Daoy (cell line): ENCODE measurements at places on chromosomes 6 and 20.

GRCh38 chr6:136599329-136600011 is 49.2 kb upstream of the MAP7 start:
- no peak for DNase-seq

- no peak for DNase-seq
Measured at GRCh38 chr6:157137501-157137900, 185.8 kb downstream of the TMEM242 start.

DNA sequence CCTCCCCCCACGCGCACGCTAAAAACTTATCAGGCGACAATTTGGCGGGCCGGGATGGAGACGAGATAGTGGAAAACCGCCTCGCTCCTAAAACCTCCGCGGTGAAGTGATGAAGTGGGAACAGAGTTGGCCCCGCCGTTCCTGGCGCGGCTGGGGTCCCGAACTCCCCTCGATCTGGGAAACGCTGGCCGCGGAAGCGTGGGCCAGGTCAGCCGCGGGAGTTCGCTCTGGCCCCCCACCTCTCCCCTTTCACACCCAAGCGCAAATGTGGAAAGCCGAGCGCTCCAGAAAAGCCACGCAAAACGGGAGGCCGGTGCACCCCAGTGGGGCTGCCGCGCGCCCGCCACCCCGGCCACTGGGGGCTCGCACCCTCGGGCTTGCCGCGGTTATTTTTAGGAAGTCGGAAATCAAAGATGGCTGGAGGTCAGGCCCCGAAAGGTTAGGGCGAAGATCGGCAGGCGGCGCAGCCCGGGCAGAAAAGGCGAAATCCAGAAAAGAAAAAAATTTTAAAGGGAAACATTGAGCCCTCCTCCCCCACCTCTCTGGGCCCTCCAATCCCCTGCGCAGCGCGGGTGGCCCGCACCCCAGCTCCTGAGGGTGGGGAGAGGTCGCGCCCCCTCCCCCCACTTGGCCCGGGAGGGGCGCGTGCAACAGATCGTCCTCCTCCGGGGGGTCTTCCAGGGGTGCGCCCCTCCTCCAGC is 1.0 kb downstream of the SALL4 start:
- DNase-seq: peak; percentile 19

- DNase-seq: no peak
Measured at GRCh38 chr6:40588480-40588879, 1.3 kb upstream of the LRFN2 start.

- DNase-seq: peak; percentile 73
Measured at GRCh38 chr20:5513975-5514516, 197.3 kb upstream of the PROKR2 start.

DNA sequence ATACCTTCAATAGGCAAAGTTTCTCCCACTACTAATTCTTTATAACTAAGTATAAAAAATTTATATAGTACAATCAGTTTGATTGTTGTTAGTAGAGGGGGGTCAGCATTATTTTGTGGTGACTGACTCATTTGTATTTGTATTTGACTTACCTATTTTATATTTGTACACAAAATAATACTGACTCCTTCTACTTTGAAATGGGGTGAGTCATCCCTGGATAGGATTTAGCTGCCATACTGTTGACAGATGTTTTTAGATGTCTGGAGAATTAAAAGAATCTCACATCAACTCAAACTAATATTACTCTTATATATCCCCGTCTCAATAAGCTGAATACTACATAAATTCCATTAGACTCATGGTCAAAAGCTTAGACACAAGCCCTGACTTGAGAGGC is 114.9 kb downstream of the FRK start:
- no peak for DNase-seq

- DNase-seq: no peak
Measured at GRCh38 chr6:166617359-166617758, 9.7 kb downstream of the RPS6KA2 start.

- no peak for DNase-seq
Measured at GRCh38 chr6:41429506-41430504, 94.4 kb downstream of the NCR2 start.

DNA sequence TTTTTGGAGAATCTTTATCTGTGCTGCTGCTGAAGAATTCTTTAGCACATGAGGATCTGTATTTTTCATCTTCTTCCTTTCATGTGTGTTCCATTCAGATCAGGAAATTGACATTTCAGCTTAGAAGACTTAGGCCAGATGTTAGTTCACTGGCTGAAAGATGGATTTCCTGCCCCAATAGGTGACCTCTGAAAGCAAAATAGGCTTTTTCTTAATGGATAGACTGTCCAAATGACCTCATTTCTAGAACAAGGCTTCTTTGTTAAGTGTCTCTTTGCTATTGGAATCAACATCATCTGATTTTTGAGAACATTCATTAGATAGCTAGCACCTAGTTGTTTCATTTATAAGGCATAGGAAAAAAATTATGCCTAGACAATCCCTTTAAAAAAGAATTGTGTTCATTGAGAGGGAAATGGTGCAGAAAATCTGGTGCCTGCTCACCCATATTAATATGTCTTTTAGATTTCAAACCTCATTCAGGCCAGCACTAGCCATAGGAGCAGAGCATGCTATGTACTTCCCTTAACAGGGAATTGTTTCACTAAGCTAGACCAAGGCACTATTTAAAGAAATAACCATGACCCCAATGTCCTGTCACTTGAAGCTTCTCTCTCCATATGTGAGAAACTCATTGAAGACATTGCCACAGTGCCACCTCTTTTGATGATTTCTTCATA is 13.6 kb upstream of the SASH1 start:
- DNase-seq: no peak

GRCh38 chr6:163468738-163469137 is 54.2 kb downstream of the QKI start:
- DNase-seq: no peak
